ENCODE measurements at places on chromosomes 4 and X.

GRCh38 chr4:181685461-181685860 is 557.7 kb upstream of the TENM3 start:
- no peak for DNase-seq

- no peak for DNase-seq
These were observed 336.9 kb upstream of the TRAM1L1 start for GRCh38 chr4:117422297-117422696.

- DNase-seq = peak; percentile 93
These were observed 61.7 kb downstream of the ADRA2C start for GRCh38 chr4:3827616-3828492.

DNA sequence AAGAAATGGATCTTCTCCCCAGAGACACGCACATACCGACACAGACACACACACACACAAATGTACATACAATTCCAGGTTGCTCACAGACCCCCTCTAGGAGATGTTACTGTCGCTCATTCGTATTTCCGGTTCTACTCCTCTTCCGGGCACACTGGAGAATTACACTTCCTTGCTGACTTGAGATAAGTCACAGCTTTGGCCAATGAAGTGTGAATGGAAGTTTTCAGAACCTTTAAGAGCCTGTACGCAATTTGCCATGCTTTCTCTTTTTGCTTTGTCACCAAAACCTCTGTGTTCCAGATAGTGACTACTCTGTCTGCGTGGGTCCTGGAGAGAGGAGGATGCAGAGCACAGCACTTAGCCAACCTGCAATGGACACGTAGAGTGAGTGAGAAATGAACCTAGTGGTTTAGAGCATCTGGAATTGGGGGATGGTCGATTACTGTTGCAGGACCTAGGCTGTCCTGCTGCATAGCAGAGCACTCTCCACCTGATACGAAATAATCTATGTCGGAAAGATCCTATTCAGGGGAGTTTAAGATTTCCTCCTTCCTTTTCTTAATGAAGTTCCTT is 239.5 kb upstream of the TET2 start:
- DNase-seq = no peak

DNA sequence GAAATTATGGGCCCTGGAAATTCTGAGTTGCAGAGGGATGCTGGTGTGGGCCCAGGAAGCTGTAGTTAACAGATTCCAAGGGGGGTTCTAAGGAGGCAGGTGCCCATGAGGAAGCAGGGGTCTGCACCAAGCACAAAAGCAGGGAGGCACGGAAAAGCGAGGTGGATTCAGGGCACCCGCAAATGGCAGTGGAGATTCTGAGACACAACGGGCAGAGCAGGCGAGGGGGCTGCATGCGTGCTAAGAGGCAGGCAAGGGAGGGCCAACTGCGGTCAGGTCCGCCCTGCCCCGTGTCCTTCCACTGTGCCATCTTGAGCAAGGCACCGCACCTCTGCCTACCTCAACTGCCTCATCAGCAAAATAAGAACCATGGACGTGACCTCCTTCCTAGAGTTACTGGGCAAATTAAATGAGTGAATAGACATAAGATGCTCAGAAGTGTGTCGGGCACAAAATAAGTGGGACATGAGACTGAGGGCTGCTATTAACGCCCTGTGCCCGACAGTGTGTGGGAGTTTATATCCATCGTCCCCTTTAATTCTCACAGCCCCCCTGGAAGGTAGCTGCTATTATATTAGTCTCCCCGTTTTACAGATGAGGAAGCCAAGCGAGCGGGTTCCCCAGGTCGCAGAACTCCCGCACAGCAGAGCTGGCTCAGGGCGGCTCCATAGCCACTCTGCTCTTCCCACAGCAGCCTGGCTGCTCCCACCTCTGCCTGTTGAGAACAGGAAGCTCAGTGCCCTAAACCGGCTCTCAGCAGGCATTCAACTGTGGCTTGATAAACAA is 67.6 kb downstream of the PPP2R2C start:
- no peak for DNase-seq

- peak; percentile 59 for DNase-seq
These were observed 6.8 kb downstream of the RBM47 start for GRCh38 chr4:40622913-40623312.

DNA sequence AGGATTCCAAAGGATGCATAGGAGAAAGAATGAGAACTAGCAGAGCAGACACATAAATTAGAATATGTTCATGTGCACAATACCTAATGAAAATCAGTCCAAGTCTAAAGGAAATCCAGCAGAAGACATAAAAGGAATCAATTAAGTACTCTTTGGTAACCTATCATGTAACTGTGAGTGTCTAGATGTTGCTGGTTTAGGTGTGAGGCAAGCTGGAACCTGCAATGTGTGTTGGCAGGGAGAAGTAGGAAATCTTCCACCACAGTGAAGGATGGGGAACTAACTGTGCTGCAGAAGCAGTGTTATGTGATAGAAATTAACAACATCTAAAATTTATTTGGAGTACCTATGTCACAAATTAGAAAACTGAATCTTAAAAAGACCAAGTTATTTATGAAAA is 330.8 kb upstream of the DKK2 start:
- no peak for DNase-seq

GRCh38 chrX:9534686-9535085 is 69.8 kb downstream of the TBL1X start:
- DNase-seq = no peak

GRCh38 chrX:9337046-9337445 is 127.8 kb upstream of the TBL1X start:
- no peak for DNase-seq

DNA sequence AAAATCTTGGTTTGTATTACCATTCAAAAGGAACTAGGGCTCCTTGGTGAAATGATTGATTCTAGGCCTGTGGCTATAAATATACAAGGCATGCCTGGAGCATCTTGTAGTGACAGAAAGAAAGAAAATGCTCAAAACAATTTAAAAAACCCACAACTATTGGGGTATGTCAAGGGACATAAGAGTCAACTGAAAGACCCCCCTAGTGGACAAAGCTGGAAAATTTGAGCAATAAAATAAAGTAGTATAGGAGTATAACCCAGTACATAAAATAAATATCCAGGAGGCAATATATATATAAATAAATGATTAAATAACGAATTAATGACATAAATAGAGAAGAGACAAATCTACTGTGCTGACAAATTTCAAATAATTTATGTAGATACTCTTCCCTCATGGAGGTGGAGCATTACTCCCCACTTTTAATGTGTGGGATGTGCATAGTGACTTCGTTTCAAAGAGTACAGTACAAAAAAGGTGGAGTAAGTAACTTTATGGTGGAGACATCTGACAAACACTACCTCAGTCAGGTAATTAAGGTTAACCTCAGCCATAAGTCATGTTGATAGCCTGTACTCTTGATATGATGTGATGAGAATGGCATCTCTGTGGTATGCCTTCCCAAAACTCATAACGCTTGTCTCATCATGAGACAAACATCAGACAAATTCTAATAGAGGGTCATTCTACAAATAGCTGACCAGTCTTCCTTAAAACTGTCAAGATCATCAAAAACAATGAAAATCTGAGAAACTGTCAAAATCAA is 185.0 kb upstream of the GLRA2 start:
- DNase-seq = no peak

DNA sequence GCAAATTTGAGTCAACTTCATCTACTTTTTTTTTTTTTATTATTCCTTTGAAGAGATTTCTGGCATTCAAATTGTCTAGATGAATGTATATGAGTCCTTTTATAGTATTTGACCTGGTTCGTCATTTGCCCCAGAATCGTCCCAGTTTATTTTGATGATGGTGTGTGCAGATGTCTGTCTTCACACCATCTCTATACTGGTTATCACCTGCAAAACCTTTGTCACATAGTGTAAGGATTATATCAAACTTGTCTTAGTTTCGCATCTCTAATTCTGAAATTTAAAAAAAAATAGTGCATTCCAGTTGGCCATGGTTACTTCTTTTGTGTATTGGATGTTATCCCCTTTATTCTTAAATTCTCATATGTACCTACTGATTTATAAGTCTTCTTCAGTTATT is 70.5 kb upstream of the CD99 start:
- no peak for DNase-seq

DNA sequence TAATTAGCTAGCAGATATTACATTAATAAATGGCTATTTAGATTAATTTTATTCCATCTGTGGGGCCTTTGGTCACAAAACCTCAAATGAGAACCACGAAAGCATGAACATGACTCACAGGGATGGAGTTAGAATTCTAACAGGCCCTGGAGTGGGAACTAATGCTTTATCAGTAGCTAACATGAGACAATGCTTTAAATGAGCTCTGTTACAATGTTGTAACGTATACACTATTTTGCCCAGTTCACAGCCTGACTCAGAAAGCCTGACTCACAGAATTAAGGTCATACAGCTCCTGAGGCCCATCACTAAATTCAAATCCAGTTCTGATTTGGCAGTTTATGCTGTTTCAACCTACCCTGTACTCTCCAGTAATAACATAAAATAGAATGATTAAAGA is 23.2 kb downstream of the VEGFC start:
- DNase-seq = no peak

GRCh38 chrX:152177052-152177451 is 38.7 kb upstream of the MAGEA10 start:
- DNase-seq = no peak

GRCh38 chr4:133147286-133147821 is 1.7 kb upstream of the PCDH10 start:
- DNase-seq = no peak

DNA sequence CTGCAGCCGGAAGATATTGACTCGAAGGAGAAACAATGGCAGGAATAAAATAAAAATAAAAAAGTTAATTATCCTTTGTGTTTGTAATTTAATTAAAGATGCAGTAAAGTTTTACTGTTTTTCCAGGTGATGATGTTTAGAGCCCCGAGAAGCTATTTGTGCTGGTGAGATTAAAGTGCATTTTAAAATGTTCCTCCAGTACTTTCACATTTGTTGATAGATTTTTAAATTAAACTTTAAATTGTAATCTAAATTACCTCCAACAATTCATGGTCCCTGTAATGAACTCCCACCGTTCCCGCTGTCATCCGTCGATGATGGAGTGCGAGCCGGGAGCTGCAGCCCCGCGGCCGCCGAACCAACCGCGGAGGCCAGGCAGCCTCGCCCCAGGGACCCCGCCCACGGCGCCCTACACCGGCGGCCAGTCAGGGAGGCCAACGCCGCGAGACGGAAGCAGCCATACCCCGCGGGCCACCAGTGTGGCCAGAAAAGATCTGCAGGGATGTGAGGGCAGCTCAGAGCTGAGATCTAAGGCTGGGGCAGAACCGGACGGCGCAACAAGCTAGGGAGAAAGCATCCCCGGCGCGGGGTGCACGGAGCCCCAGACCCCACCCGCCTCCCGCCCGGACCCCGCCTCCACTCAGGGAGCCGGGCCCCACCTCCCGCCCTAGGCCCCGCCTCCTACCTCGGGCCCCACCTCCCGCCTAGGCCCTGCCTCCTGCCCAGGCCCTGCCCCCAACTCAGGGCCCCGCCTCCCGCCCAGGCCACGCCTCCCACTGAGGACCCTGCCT is 104.0 kb downstream of the FAM53A start:
- DNase-seq = peak; percentile 92

DNA sequence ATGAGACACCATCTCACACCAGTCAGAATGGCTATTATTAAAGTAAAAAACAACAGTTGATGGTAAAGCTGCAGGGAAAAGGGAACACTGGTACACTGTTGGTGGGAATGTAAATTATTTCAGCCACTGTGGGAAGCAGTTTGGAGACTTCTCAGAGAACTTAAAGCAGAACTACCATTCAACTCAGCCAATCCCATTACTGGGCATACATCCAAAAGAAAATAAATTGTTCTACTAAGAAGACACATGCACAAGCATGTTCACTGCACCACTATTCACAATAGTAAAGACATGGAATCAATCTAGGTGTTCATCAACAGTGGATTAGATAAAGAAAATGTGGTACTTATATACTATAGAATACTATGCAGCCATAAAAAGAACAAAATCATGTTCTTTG is 135.0 kb downstream of the REELD1 start:
- DNase-seq = no peak

- DNase-seq = no peak
These were observed 32.5 kb upstream of the PAQR3 start for GRCh38 chr4:78971776-78972175.

DNA sequence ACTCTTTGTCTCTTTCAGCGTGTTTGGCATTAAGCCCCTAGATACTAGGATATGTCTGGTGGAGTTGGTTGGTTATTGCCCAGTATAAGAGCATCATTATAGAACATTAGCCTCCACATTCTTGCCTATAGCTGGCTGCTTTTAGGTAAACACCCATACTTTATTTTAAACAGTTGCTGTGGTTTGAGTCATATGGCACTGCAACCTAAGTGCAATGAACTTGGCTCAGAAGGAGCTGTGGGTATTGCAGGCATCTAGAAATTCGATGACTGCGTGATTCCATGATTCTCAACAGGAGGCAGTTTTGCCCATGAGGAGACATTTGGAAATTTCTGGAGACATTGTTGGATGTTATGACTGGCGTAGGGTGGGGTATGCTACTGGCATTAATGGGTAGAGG is 49.5 kb downstream of the DCLK2 start:
- no peak for DNase-seq

DNA sequence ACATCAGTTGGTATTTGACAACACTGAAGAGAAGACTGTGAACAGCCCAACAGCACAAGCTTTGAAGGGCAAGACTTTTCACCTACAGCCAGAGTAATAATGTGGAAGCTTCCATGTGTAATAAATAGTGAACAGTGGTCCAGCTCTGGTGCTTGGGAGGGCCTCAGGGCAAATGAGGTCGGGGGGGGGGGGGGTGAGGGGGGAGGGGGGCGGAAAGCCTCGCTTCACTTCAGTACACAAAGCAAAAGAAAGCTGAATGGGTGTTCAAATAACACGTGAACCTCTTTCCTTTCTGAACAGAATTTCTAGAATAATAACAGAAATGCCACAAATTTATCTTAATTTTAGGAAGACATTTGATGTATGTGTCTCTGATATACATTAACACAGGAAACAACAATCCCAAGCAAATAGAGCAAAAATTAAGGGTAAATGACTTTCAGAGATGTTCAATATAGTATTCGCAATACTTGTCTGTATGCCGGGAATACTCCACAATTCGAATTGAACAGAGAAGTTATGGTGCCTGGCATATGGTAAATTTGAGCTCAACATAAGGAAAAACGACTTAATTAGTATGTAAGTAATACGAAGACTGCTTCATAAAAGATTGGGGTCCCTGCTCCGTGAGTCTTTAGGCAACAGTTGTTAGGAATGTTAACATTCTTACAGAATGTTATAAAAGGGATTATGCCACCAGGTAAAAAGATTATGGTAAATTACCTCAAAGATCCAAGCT is 92.6 kb downstream of the FRYL start:
- DNase-seq = no peak

GRCh38 chrX:152733261-152733975 is at the start of the genes CSAG1 and MAGEA12:
TSS of gene CSAG1 (minus strand) at chrX:152733721. CDS start at chrX:152732460, 1,261 bp downstream.
TSS of gene MAGEA12 (plus strand) at chrX:152733757. CDS start at chrX:152736162, 2,405 bp downstream.
- DNase-seq = no peak

Data from mucosa of gallbladder (tissue), 1 donor.